ENCODE measurements at places on chromosomes 1 and 21. TPM values are rescaled to one million over a fixed set of nuclear protein-coding genes. Genes with fewer than 3 reads are reported as not detected.

GRCh38 chr1:24903955-24904730, 25.9 kb downstream of the RUNX3 start:
- no peak for DNase-seq

DNA sequence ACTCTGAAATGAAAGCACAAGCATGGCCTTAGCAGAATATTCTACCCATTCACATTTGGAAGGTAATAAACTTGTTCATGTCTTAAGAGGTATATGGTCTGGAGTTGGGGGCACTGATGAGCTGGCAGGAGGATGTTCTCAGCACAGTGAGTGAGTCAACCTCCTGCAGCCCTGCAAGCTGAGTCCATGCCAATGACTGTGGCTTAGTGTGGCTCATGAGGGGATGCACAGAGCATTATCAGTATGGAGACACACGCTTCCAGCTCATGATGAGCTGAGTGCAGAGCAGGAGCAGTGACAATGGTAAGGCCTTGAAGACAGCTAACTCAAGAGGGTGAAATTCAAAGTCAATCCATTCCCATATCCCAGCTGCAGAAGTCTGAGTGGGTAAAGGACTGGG, 102.3 kb downstream of the TNFSF18 start:
- no peak for DNase-seq

- DNase-seq = no peak
Observed at GRCh38 chr1:10978719-10979118, 33.7 kb upstream of the TARDBP start.

DNA sequence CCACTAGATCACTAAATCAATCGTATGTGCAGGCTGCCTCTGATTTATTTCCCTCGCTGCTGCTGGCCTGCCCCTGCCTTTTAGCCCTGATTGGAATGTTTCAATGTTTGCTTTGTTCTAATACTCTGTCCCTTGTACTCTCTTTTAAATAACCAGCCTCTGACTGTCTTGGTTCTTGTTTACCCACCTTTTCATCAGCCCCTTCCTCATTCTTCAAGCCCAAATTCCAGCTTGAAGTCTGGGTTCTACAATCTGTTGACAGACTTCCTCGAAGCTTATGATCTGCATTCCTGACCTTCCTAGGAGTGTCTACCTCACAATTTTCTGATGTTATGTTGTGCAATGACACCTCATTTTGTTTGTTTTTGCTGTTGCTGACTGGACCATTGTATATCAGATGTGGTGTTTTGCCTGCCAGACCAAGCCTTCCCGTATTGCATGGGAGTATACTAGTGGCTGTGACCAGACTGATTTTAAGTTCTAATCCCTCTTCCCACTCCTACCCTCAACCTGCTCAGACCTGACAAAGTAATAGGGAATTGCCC, 46.6 kb upstream of the APOBEC4 start:
- no peak for DNase-seq

GRCh38 chr21:35652872-35653271, 407.5 kb downstream of the SETD4 start:
- DNase-seq = no peak

- no peak for DNase-seq
Observed at GRCh38 chr1:64042331-64043100, 160.9 kb upstream of the UBE2U start.

ATP1A4 gene
- total RNA-seq = not detected
